GOT3 (cell line): ENCODE measurements at places on chromosomes 13 and 19.

DNA sequence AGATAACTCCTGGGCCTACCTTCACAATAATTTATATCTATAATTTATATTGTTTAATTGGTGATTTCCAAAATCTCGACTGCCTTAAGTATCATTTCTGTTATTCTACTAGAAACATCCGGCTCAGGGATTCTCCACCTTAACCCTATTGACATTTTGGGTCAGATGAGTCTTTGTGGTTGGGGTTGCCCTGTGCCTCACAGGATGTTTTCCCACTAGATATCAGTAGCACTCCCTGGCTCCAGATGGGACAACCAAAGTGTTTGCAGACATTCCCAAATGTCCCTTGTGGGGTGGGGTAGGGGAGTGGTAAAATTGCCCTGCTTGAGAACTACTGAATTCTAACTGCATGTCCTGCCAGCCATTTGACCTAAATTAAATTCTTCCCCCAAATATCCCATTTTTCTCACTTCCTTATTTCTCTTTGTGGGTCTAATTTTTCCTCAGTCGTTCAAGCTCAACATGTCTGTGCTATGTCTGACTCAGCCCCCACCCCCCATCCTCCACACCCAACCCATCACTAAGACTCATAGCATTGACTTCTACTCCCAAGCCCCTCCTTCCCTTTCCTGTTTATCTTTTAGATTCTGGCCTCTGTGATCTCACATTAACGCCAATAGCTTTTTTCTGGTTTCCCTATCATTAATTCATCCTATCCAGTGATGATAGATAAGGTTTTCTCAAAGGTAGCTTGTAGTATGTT, 545.1 kb downstream of the EFNB2 start:
- no peak for DNase-seq

GRCh38 chr13:100461309-100462030, 127.1 kb downstream of the GGACT start:
- DNase-seq, result no peak

DNA sequence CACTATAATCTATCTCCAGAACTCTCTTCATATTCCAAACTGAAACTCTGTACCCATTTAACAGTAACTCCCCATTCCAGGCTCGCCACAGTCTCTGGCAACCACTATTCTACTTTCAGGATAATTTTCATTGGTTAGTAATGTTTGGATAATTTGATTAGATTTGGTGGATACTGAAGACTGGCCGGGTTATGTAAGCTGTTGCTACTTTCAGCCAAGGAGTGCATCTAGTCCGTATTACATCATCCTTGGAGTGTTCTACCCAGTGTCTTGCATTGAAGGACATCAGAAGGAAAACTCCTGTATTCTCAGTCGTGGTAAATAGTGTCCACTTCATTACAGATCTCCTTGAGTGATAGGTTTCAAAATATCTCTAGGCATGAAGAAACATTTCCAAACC, 60.5 kb downstream of the PCCA start:
- DNase-seq, result no peak

DNA sequence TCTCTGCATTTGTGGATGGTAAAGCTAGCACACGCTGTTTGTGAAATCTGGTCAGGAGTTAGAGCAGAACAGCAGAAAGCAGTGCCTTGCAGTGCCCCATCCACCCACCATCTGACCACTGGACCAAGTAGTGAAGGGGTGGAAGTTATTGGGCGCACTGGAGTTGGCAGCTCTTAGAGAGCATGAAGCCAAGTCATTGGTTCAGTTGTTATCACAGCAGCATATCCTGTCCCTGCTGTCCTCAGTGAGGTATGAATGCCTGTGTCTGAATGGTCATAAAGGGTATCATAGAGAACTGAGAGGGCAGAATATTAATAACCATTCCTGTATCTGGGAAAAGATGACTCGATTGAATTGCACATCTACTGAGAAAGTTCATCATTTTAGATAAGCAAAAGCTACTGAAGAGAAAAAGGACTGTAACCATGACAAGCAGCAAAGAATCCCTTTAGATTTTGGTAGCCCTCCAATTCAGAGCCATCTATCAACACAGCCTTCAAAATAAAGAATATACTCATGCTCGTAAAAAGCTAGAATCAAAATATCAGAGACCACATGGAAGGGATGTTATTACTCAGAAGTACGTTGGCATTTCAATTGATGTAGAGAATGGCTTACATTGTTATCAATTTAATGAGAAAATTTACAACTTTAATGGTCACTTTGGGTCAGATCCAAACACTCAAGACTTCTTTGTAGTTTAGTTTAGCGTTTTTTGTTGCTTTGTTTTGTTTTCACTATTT, 919.0 kb downstream of the EFNB2 start:
- DNase-seq, result no peak

GRCh38 chr19:35899547-35900214, 659 bp downstream of the NFKBID start:
- peak; percentile 25 for DNase-seq

DNA sequence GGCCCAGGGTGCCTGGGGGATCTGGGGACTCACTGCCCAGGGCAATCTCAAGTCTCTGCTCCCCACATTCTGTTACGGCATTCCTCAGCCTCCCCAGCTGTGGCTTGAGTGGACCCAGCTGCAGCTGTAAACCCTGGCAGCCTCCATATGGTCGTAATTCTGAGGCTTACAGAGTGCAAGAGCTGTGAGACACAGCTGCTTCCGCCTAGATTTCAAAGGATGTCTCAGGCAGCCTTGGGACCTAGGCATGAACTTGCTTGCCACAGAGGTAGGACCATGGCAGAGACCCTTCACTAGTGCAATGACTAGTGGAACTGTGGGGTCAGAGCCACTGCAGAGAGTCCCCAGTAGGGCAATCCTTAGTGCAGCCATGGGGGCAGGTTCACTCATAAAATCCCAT, 297.5 kb downstream of the ENOX1 start:
- DNase-seq, result no peak

- DNase-seq, result no peak
Measured at GRCh38 chr19:40581531-40581930, 4.9 kb downstream of the SHKBP1 start.

- no peak for DNase-seq
Measured at GRCh38 chr19:35011737-35012682, 11.9 kb downstream of the GRAMD1A start.

- no peak for DNase-seq
Measured at GRCh38 chr19:14103310-14103709, 12.8 kb upstream of the SAMD1 start.

DNA sequence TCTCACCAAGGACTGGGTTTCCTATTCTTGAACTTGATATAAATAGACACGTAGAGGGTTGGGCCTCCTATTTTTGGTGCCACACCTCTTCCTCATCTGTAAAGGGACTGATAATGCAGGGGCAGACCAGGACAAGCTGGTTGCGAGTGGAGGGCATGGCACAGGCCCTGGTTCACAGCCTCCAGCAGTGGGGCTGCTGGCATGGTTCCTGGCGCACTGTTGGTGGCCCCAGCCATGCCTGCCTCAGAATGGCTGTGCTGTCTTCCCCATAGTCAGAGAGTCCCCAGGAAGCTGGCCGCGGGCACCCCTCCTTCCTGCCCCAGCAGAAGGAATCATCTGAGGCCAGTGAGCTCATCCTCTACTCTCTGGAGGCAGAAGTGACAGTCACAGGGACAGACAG, 10.5 kb upstream of the OVOL3 start:
- no peak for DNase-seq

- no peak for DNase-seq
Measured at GRCh38 chr19:46841458-46842083, 9.1 kb downstream of the AP2S1 start.

- DNase-seq, result no peak
Measured at GRCh38 chr19:31258211-31259052, 90.8 kb downstream of the TSHZ3 start.

GRCh38 chr13:44542361-44542760, 33.8 kb downstream of the TSC22D1 start:
- DNase-seq, result no peak
